Activated naive CD4-positive, alpha-beta T cell (primary cell): ENCODE measurements at places on chromosomes 6 and 20.

GRCh38 chr20:35039846-35040489 lies 52.6 kb downstream of the TRPC4AP start:
- DNase-seq, result no peak

GRCh38 chr20:10504608-10504993 lies 69.5 kb downstream of the SLX4IP start:
- DNase-seq, result no peak

DNA sequence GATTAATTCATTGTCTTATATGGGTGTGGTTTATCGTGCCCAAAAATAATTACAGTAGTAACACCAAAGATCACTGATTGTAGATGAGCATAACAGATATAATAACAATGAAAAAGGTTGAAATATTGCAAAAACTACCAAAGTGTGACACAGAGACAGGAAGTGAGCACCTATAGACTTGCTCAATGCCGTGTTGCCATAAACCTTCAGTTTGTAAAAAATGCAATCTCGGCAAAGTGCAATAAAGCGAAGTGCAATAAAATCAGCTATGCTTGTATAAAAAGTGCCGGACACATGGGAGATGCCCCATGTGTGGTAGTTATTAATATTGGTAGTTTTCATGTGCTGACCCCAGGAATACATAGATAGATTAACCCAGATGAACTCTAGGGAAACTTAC lies 192.6 kb downstream of the NRN1 start:
- DNase-seq, result no peak

GRCh38 chr6:56842686-56843475 lies 112.0 kb upstream of the BEND6 start:
- DNase-seq, result no peak

DNA sequence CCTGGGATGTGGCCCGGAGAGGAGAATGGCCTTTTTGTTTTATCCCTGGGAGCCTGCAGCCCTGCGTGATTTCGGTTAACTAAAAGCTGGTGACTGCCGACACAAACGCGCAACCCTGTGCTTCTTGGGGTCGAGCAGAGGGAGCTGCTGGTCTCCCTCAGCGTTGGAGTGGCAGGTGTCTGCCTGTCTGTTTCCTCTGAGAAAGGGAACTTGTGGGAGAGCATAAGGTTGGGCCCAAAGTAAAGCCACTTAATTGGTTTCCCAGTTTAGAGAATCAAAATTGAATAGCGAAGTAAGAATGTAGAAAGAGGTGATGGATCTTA lies 500 bp downstream of the LTV1 start:
- DNase-seq, result no peak
